ENCODE measurements at places on chromosomes 5 and 9.

GRCh38 chr9:4506490-4506889, 16.2 kb downstream of the SLC1A1 start:
- no peak for DNase-seq

DNA sequence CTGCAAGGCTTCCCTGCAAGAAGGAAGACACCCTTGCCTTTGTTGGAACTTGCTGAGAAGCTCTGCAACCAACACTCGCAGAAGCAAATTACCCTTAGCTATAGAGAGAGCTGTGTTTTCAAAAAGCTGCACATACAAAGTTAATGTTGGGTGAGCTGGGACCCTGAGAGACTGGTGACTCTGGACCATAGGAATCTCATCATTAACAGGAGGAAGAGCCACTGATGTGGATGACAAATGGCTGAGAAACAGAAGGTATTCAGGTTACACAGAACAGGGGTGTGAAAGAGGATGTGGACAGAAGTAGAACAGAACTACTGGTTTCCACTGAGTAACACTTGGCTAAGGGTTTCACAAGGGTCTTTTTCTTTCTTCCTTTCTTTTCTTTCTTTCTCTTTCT, 493.5 kb downstream of the IRX1 start:
- no peak for DNase-seq

- DNase-seq = peak; percentile 63
Observed at GRCh38 chr5:154038261-154038706, 426 bp downstream of the FAM114A2 start.

- no peak for DNase-seq
Observed at GRCh38 chr9:96556701-96557461, 62.8 kb downstream of the CDC14B start.
